ENCODE measurements at places on chromosomes 7 and 10.

DNA sequence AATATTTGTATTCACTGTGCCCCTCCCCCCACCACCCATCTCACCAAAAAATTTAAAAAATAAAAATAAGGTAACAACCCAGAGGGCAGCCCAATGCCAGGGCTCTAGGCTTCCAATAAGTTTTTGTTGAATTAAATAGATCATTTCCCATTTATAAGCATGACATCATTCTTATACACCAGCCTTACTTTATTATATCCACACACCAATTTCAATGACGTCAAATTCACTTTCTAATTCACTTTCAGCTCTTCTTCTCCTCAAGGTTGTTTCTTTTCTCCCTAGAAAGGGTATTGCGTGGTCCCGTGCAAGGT, 1.2 kb upstream of the DKK1 start:
- DNase-seq: no peak

- DNase-seq: no peak
Measured at GRCh38 chr7:26449175-26450165, 157.8 kb downstream of the SNX10 start.

GRCh38 chr10:97518301-97519043, 19.7 kb downstream of the UBTD1 start:
- peak; percentile 51 for DNase-seq

- no peak for DNase-seq
Measured at GRCh38 chr10:17007418-17007770, 122.2 kb downstream of the CUBN start.

DNA sequence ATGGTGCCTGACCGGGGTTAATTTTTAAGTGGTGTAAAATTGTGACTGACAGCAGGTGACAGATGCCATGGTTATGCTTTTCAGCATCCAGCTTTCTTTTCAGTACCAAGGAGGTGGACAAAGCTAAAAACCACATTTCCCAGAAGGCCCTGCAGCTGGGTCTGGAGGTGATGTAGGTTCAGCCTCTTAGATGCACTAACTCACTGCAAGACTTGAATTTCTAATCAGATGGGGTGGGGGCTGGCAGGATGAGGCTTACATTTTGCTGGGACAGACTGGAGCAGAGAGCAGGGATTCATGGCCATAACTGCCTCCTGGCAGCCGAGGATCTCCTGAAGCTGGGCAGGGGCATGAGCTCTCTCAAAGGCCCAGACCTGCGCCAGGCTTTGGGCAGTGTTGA, 52.4 kb downstream of the PDIA4 start:
- no peak for DNase-seq

GRCh38 chr10:106557951-106558733, 606.4 kb downstream of the SORCS1 start:
- no peak for DNase-seq

DNA sequence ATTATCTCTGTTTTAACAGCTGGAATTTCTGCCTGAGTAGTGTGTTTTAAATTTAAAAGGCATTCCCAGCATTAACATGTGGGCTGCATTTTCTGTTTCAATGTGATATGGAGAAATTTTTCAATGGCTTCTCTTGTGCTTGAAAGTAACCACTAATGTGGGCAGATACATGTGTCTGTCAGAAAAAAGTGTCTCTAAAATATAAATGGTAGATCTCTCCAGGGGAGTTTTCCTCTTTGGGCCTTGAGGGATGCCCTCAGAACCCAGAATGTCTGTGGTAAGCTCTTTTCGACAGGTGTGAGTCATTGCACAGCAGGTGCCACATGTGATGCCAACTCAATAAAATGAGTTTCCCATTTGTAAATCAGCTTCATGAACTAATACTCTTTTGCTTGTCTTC, 221.1 kb downstream of the SEMA3E start:
- DNase-seq: no peak

DNA sequence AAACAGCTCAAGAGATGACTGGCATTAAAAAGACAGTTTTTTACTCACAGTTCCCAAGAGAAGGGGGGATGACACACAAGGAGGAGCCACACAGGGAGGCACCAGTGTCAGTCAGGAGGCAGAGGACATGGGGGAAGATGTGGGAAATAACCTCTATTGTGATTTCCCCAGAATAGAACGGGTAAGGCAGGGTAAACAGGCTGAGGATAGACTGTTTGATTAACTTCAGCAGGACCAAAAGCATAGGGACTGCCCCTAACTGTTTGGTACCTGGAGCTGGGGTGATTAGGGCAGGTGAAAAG, 60.7 kb downstream of the RAPGEF5 start:
- DNase-seq: no peak

GRCh38 chr7:2046581-2047565, 185.9 kb downstream of the MAD1L1 start:
- DNase-seq: no peak

GRCh38 chr7:43868681-43869005, 674 bp downstream of the MRPS24 start:
- no peak for DNase-seq

GRCh38 chr10:132974886-132975830, 32.8 kb upstream of the CFAP46 start:
- no peak for DNase-seq

DNA sequence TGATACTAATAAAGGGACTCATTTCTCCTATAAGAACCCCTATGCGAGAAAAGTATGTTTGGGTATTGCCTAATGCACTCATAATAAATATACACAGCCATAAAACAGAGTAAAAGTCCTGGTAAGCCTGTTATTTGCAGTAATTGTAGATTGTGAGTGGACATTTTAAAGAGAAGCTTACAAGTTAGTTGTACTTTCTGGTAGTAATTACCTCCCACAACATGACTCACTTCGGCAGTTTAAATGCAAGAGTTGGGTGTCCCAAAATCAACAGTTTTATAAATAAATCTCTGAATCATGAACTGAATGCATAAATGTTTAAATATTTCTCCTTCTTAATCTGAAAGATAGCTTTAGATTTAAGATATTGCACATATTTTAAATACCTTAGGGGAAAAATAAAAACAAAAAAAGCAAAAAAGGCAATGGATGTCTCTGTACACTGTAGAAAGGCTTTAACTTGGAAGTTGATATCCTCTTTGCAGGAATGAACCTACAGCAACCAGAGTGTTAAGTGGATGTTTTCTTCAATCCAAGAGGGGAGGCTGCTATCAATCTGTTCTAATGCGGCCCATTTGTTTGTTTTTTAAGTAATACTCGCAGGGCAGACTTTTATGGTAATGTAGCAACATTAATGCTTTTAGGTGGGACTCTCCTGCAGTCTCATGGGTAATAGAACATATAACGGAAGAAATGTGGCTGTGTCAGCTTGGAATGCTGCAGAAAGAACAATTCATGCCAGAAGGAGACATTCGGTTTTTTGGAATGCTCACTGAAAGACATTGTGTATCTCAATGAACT, 57.3 kb upstream of the ZEB1 start:
- DNase-seq: no peak

GRCh38 chr7:116122972-116123595, 87.3 kb upstream of the TES start:
- peak; percentile 17 for DNase-seq

GRCh38 chr10:114523876-114524275, 119.6 kb upstream of the AFAP1L2 start:
- DNase-seq: no peak

DNA sequence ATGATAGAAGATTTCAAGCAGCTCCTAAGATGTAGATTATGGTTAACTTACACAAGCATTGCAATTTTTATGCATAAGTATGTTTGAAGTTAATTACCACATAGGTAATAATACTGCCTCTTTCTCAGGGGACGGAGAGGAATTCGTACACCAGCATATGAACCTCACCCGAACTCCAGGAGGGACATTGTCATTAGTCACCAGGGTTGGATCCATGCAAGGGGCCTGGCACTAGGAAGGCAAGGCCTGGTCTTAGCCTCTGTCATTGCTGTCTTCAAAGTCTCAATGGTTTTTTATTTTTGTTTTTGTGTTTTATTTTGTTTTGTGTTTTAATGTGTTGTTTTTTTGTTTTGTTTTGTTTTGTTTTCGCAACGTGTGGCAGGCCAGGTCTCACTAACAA, 145.6 kb upstream of the PPP2R2D start:
- no peak for DNase-seq

DNA sequence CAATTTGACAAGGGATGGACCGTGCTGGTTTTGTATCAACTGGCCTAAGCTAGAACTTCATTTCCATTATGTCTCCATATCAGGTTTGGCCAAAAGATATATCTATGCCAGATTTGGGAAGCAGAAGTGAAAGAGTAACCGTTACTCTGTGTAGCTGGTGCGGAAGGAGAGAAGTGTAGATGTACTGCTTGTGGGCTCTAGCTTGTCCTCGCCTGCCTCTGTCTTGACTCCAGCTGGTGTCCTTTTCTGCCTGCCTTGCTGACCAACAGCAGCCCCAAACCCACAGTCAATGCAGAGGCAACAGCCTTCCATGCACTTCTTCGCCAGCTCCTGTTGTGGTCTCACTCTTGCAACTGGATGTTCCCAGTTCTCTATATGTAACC, 128.5 kb downstream of the KIF20B start:
- no peak for DNase-seq

DNA sequence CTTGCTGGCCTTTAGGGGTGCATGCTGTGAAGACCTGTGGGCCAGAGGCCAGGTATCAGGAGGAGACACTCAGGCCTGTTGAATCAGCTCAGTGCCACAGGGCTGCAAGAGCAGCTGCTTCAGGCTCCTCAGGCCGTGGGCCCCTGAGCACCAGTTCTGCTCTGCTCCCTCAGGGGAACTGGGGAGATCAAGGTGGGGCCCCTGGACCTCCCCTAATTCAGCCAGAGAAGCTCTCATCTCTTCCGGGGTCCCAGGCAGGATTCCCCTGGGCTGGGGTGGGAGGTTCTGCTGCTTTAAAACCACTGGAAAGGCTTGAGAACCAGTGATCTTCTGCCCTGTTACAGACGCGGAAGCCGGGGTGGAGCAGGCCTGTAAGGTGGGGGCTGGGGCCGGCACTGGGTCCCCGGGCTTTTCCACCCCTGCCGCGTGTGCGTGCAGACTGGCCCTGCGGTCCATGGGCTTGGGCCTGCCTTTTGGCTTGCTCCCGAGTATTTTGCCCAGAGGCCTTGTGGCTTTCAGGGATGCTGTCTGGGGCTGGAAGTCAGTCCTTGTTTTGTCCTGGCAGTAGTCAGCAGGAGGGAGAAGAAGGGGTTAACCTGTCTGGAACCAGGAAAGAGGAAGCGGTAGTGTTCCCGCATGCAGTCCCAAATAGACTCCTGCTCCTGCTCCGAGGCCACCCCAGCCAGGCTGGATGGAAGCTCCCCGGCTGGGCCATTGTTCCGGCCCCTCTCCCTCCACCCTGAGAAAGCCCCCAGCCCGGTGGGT, 74.3 kb downstream of the LHPP start:
- DNase-seq: peak; percentile 51

- DNase-seq: no peak
Measured at GRCh38 chr10:78955206-78955605, 113.6 kb upstream of the ZMIZ1 start.

DNA sequence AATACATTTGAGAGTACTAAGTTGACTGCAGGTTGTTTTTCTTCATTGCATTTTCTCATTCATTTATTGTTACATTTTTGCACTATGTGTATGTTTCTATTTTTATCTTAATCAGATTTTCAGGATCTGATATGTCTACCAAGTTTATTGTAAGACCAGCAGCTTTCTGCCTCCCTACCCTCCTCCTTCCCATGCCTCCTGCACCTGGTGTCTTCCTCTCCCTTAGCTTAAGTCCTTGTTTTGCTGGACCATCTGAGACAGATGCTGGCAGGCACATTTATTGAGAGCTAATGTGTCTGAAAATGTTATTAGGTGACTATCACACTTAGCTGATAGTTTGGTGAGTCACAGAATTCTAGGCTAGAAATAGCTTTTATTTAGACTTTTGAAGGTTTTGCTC, 79.6 kb downstream of the ANLN start:
- no peak for DNase-seq

- no peak for DNase-seq
Measured at GRCh38 chr10:119651514-119652360, 557 bp downstream of the BAG3 start.

DNA sequence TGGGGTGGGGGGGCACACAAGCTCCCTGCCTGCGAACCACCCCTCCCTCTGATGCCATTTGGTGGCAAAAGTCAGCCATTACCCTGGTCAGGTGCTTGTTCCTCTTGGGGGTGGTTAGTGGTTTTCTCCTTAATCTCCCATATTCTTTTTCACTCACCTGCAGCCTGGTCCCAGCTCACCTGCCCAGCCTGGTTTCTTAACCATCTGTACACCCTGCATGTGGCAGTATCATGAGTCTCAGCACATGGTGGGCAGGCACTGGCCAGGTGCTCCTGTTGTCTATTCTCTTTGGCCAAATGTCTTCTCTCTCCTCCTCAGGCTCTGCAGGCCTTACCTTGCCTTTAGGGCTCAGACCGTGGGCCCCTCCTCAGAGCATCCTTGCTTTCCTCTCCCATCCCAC, 30.5 kb downstream of the OGDH start:
- DNase-seq: no peak

DNA sequence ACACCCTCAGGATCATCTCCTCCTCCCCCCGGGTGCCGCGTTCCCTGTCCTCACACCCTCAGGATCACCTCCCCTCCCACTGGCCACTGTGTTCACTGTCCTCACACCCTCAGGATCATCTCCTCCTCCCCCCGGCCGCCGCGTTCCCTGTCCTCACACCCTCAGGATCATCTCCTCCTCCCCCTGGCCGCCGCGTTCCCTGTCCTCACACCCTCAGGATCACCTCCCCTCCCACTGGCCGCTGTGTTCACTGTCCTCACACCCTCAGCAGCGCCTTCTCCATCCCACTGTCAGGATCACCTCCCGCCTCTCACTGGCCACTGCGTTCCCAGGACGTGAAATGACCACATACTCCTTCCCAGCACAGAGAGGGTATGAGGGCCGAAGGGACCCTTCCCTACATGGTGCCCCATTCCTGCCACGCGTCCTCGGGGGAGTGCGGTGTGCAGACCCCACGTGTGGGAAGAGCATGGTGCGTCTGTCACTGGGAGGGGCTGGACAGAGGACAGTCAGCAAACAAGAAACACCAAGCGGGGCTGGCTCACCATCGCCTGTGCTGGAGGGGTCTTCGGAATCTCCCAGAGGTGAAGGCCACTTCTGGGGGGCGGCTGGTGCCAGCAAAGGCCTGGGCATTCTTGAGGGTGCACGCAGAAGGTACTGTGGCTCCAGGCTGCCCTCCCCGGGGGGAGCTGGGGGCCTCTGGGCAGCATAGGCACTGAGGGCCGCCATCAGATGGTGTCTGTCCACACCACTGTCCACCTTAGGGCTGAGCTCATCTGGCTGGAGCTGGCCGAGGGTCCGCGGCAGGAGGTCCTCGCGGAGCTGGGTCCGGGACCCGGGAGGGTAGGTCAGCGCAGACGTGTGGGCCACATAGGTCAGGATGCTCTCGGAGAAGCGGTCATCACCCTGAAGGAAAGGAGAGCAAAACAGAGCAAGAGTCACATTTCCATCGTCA, 421.0 kb downstream of the PTPRN2 start:
- no peak for DNase-seq

DNA sequence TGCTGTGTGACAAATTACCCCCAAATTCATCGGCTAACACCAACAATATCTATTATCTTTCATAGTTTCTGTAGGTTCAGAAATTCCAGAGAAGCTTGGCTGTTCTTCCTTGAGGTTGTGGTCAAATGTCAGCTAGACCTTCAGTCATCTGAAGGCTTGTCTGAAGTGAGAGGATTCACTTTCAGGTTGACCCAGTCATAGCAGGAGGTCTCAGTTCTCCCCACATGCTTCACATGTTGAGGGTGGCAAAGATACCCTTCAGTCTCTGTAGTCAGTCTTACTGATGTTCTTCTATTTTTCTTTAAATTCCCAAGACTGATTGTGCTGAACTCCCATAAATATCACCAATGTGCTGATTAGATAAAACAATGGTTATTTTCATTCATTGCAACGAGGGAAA, 1692.0 kb downstream of the REEP3 start:
- DNase-seq: no peak
